ENCODE measurements at places on chromosomes 6 and 20. TPM values are rescaled to one million over a fixed set of nuclear protein-coding genes. Genes with fewer than 3 reads are reported as not detected.

The MEI4 gene
- total RNA-seq, result not detected

The PLEKHG1 gene
- 38.9 TPM for total RNA-seq

The COL9A1 gene
- total RNA-seq, result not detected

The TOP1 gene
- 23.0 TPM for total RNA-seq

The UST gene
- 3.4 TPM for total RNA-seq

The TBXT gene
- total RNA-seq, result not detected

The FAM83B gene
- 0.04 TPM for total RNA-seq

The CTAGE9 gene
- total RNA-seq, result not detected

The DDX43 gene
- 0.14 TPM for total RNA-seq

The HLA-G gene
- total RNA-seq, result not detected

The IRAK1BP1 gene
- 3.0 TPM for total RNA-seq

The NKX2-2 gene
- total RNA-seq, result not detected

The TUBB2B gene
- 2.4 TPM for total RNA-seq

The CD83 gene
- 1.6 TPM for total RNA-seq

The PNPLA1 gene
- not detected for total RNA-seq

The MPIG6B gene
- total RNA-seq, result not detected

The SMLR1 gene
- total RNA-seq, result not detected

The DNAH8 gene
- total RNA-seq, result 0.04 TPM

The RAMACL gene
- 2.4 TPM for total RNA-seq

The HLA-DQA1 gene
- not detected for total RNA-seq

The KIF16B gene
- 10.6 TPM for total RNA-seq

The ULBP1 gene
- 0.11 TPM for total RNA-seq

The IBTK gene
- 41.8 TPM for total RNA-seq

The SMIM28 gene
- not detected for total RNA-seq

The KCNK15 gene
- total RNA-seq, result not detected

The FOXC1 gene
- total RNA-seq, result 13.8 TPM

The OVOL2 gene
- not detected for total RNA-seq

The CAGE1 gene
- 0.04 TPM for total RNA-seq

The SLC32A1 gene
- not detected for total RNA-seq

The IMPG1 gene
- total RNA-seq, result not detected

The HRH3 gene
- total RNA-seq, result not detected

The HLA-DMB gene
- not detected for total RNA-seq

The KCNK5 gene
- not detected for total RNA-seq

The KCNK17 gene
- total RNA-seq, result not detected

The HSF2 gene
- total RNA-seq, result 20.2 TPM

The KIFC1 gene
- total RNA-seq, result 40.4 TPM

The CRISP3 gene
- total RNA-seq, result not detected

The PRPH2 gene
- 0.21 TPM for total RNA-seq

The SLC2A10 gene
- total RNA-seq, result 6.5 TPM

The CALHM6 gene
- total RNA-seq, result 0.32 TPM

The PPP2R5D gene
- 45.3 TPM for total RNA-seq

The IER3 gene
- 122 TPM for total RNA-seq

The TPD52L1 gene
- total RNA-seq, result 3.7 TPM

Data from pulmonary artery endothelial cell (primary cell).